ENCODE measurements at places on chromosomes 5 and 9. TPM values are rescaled to one million over a fixed set of nuclear protein-coding genes. Genes with fewer than 3 reads are reported as not detected.

GRCh38 chr9:112530751-112531205, 44.2 kb downstream of the KIAA1958 start:
- H3K36me3 ChIP-seq, result no peaks in the 10 kb centered on the region
- H3K4me3 ChIP-seq, result no peak overlapping the region
- no peak for DNase-seq
- H3K4me1 ChIP-seq, result no peaks in the 10 kb centered on the region

GRCh38 chr5:132746954-132747615, at the start of gene CCNI2:
TSS of gene CCNI2 (plus strand) at chr5:132747426. CDS start at chr5:132747496, 70 bp downstream.
- H3K4me3 ChIP-seq, result peak within 1 kb of the TSS; percentile 58
- no peaks in the 10 kb centered on the region for H3K36me3 ChIP-seq
- DNase-seq, result no peak
- H3K4me1 ChIP-seq, result no peaks in the 10 kb centered on the region
- no peaks in the 10 kb centered on the region for H3K27me3 ChIP-seq

The PDE8B gene
- total RNA-seq, result 57.1 TPM

The SPAG8 gene
- total RNA-seq, result 1.3 TPM

Data from breast epithelium (tissue), 4 donors.